ENCODE measurements at places on chromosomes 1 and 21.

DNA sequence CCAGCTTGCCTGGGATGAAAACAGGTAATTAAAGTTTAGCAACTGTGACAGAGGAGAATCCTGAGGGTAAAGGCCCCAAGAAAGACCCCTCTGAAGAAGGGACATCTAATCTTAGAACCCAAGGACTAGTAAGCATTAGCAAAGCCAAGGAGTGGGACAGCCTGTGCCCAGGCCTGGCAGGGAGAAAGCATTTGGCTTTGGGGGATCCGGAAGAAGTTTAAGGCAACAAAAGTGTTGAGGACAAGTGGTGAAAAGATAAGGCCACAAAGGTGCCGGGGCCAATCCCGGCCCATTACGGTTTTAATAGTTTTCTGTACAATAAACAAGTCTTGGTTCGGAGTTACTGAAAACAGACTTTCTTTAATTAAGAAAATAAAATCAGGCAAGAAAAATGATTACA is 275.5 kb downstream of the TM2D1 start:
- no peak for DNase-seq

DNA sequence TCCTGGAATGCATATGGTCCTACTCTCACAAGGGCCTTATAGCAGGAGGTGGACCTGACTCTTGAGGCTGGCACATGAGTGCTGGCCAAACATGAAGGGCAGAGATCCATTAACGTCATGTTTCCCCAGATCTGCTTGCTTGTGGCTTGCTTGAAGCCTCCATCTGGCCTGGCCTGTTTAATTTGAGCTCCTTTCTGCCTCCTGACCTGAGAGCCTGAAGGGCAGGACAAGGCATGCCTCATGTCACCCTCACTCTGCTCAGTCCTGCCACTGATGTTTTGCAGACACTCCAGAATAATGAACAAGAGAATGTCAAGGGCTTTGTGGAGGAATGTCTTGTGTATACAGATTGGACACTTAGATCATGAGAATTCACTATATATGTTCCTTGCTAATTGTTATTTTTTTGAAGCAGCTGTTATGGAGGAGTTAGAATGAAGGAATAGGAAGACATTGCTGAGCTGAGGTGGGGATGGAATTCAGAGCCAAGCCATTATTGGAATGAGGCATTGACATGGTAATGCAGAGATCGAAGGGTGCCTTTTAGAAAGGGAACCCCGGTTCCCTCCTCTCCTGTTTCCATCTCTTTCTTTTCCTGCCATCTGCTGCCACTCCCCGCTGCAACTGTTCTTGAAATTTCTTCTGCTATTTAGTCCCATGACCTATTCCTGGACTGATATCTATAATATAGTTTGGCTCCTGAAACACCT is 457.0 kb upstream of the PROX1 start:
- DNase-seq = no peak

DNA sequence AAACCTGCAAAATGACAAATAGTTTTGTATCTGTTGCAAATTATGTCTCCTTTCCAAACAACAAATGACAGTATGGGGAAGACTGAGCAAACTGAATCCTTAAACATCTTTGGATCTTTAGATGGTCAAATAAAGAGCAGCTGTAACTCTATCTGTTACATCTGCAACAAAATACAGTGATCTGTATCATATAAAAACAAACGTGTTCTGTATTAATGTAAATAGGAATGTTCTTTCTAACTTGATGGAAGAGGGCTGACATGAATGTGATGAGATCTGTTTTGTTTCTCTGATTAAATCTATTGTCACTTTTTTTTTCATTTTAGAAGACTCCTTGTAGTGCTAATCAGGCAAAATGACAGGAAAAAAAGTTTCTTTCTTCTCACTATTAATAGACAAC is 159.5 kb downstream of the GPATCH2 start:
- DNase-seq = no peak

- DNase-seq = no peak
Measured at GRCh38 chr1:246582301-246583055, 16.2 kb downstream of the CNST start.

- no peak for DNase-seq
Measured at GRCh38 chr1:42923367-42924081, 35.1 kb downstream of the SLC2A1 start.

DNA sequence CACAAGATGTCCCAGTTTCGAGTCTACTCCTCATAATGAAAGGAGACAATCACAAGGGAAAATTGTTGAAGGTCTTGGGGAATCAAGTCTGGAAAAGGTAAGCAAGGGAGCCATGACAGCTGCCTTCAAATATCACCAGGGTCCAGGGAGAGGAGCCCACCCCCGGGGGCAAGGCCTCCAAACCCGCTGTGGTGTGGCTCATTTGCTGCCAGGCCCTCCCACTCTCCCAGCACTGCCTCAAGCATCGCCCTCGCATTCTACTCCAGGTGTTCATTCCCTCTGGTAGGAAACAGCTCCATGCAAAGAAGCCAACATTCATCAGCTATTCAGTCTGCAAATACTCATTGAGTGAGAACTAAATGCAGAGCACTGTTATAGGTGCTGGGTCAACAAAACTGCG is 8.6 kb downstream of the S100A9 start:
- no peak for DNase-seq

DNA sequence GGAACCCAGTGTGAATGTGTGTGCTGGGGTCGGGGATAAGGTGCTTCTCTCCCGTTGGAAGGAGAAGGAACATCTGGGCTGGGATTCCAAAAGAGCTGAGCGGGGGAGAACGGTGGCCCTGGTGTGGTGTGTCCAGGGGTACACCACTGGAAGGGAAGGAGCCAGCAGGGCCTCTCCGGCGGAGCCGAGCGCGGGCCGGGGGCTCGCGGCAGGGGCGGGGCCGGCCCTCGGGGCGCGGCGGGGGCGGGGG is 231 bp upstream of the RPS6KA1 start:
- no peak for DNase-seq
